ENCODE measurements at places on chromosomes 4 and X.

GRCh38 chr4:137312257-137312656 is 220.0 kb downstream of the PCDH18 start:
- no peak for DNase-seq

DNA sequence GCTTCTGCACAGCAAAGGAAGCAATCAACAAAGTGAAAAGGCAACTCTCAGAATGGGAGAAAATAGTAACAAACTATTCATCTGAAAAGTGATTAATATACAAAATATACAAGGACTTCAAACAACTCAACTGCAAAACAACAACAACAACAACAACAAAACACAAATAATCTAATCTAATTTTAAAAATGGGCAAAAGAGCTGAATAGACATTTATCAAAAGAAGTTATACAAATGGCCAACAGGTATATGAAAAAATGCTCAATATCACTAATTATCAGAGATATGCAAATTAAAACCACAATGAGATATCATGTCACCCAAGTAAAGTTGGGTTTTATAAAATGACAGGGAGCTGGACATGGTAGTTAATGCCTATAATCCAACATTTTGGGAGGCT is 602.8 kb upstream of the DIAPH2 start:
- no peak for DNase-seq

- peak; percentile 39 for DNase-seq
Observed at GRCh38 chr4:5812506-5813229, 80.2 kb downstream of the CRMP1 start.

DNA sequence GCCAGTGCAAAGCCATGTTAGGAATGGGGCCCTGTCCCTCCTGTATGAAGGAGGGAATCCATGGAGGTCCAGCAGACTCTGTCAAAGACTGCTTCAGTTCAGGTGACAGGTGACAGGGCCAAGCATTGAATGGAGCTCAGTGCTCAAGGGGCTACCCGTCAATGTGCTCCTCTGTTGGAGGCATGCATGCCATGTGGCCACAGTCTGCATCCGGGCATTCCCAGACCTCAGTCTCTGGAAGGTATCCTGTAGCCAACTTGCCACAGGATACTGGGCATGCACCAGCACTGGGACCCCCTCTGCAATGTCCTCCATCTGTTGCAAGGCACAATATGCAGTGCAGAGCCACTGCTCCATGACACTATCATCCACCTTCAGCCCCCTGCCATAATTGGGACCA is 136.1 kb upstream of the GATB start:
- no peak for DNase-seq

DNA sequence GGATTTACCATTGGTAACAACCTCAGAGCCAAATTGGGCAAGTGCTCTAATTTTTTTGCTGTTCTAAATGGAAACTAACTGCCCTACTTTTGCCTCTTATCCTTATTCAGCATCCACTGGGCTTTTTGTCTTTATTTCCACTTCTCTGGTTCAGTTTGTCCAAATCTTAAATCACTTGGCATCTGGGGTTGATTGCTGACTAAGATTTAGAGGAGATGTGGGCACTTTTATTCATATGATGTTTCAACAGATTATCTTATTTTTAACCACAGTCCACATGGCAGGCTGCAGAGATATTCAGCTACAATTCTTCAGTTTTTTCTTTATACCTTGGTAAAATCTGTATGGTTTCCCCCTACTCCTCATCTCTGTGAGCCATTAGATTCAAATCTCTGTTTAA is 1161.4 kb upstream of the PCDH7 start:
- DNase-seq, result no peak

DNA sequence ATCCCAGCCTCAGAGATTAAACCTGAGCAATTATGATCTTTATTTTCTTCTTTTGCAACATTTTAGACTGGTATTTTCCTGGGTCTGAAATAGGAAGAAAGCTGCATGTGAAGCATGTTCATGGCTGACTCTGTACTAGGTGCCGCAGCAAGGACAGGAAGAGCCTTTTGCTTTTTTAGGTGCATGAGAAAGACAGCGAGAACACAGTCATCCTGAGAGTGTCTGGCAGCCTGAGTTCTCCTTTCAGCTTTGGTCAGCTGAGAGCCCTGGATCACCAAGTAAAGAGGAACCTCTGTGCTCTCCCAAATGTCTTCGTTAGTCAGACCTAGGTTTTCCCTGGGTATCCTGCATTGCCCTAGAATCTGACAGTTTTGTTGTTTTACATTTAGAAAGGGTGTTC is 29.8 kb downstream of the FAM149A start:
- no peak for DNase-seq

- DNase-seq, result no peak
Observed at GRCh38 chr4:80014531-80014930, 58.5 kb downstream of the ANTXR2 start.

GRCh38 chr4:6560416-6561172 is 14.4 kb upstream of the MAN2B2 start:
- DNase-seq, result no peak

DNA sequence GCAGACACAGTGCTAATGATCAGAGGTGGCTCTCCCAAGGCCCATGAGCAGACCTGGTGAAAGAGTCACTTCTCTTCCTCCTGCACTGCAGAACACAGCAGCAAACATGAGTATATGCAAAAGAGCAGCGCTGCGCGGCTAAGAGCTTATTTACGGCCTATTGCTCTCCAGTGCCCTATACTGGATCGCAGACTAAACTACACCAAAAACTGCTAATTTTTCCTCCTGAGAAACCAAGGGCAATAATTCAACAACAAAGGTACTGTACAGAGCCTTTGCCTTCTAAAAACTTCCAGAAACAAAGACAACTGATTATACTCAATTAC is 702.5 kb downstream of the ARAP2 start:
- DNase-seq, result no peak

- no peak for DNase-seq
Observed at GRCh38 chr4:122826079-122826527, 528 bp upstream of the FGF2 start.

DNA sequence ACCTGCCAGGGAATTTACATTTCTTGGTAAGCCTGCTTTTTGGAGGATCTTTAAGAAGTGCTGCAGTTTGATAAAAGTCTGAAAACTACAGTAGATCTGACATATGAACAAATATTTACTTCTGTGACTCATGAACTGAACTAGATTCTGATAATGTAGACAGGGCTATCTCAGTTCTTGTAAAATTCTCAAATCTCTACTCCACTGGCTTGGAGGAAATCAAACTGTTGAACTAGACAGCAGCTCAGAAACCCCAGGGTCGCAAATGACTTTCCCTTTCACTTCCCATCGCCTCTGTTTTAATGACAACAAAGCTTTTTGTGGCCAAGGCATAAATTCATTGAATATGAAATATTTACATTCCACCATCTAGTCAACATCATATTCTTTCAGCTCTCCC is 15.4 kb upstream of the OCIAD1 start:
- no peak for DNase-seq
